Sigmoid colon (tissue), 7 donors: ENCODE measurements at places on chromosomes 16 and 17. TPM values are rescaled to one million over a fixed set of nuclear protein-coding genes. Genes with fewer than 3 reads are reported as not detected.
A peak's percentile ranks its signal among the peaks of the same experiment; 100 is the strongest.

The SYCE1L gene
- total RNA-seq = 2.1 TPM

GRCh38 chr17:63475491-63476412, 1.1 kb upstream of the ACE start:
- no peak for DNase-seq

DNA sequence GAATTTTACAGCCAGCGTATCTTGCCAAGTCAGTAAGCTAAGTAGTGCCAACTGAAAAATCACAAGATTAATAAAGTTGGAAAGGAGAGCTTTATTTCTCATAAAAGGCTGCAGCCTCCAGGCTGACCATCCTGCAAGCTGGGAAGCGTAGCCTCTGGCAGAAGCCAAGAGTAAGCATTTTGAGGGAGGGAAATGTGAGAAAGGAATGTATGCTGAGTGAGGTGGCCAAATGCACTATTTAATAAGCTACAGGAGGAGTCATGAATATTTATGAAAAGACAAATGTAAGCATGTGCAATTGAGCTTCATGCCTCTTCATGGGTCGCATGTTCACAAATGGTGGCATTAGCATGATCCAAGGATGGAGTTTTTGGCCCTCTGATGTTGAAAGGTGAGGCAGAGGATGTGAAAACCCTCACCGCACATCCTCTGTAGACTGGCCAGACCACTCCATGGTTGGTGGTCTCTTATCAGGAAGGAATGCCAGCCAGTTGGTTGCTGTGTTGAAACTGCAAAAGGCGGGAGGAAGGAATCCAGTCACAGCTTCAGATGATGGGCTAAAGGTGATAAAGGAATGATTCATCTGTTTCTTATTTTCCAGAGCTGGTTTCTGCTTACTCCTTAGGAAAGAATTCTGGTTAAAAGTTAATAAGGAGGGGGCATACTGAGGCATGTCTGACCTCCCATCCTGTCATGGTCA, 9.2 kb downstream of the KRT33B start:
- DNase-seq = no peak

GRCh38 chr17:33498069-33498468, 205.0 kb upstream of the ASIC2 start:
- no peak for DNase-seq

- DNase-seq = no peak
These were observed 13.1 kb downstream of the MPO start for GRCh38 chr17:58267347-58268324.

The PPP1R27 gene
- not detected for total RNA-seq

DNA sequence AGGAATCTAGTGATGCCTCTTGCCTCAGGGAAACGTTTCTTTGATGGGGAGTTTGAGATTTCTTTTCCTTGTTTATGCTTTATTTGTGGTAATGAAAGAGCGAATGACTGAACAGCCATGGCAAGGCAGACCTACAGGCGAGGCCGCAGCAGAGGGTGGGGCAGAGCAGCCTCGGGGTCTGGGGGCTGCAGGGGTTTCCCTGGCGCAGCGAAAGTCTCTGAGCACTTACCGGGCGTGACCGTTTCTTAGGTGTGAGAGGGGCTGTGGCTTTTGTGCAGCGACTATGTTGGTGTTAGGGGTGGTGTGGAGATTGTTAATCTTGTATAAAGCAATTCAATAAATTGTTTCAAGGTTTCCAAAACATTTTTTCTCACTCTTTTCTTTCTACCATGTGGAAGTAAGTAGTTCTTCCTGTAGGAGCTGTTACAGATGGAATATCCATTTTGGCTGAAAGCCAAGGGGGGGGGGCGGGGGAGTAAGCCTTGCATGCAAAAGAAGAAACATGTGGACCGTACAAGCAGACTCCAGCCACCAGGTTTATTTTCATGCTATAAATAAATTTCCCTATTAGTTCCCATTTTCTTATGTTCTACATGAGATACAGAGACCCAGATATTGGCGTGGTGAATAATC, 34.8 kb downstream of the UBN1 start:
- DNase-seq = no peak

DNA sequence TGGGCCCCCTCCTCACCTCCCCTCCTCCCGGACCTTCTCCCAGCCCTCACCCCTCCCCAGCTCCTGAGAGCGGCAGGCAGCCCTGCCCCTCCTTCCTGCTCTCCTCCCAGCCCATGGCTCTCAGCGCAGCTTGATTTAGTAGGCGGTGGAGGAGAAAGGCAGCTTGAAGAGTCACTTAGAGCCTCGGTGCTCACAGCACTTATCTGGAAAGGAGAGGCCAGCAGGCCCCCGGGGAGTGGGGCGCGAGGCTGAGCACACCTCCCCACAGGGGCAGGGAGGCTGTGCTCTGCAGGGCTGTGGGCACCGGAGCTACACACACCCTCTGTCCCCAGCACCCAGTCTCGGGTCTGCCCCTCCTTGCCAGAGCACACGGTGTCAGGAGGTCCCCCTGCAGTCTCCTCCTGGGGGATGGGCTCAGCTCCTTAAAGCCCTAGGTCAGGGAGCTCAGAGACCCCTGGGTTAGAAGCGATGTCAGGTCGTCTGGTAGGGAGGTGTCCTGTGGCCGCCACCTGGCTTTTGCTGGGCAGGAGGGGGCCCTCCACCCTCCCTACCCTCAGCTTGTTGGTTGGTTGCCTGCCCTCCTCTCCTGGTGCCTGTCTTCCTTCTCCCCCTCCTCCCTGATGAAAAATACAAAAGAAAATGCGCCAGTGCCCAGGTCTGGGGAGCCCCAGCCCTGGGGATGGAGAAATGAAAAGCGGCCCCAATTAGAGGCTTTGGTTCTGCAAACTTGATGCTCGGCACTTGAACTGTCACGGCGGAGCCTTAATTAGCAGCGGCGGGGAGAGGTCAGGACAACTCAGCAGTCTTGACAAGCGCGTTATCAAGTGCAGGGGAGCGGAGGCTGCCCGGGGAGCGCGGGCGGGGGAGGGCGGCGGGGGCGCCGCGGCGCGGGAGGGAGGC, 151.1 kb upstream of the GSE1 start:
- DNase-seq = peak; percentile 82

DNA sequence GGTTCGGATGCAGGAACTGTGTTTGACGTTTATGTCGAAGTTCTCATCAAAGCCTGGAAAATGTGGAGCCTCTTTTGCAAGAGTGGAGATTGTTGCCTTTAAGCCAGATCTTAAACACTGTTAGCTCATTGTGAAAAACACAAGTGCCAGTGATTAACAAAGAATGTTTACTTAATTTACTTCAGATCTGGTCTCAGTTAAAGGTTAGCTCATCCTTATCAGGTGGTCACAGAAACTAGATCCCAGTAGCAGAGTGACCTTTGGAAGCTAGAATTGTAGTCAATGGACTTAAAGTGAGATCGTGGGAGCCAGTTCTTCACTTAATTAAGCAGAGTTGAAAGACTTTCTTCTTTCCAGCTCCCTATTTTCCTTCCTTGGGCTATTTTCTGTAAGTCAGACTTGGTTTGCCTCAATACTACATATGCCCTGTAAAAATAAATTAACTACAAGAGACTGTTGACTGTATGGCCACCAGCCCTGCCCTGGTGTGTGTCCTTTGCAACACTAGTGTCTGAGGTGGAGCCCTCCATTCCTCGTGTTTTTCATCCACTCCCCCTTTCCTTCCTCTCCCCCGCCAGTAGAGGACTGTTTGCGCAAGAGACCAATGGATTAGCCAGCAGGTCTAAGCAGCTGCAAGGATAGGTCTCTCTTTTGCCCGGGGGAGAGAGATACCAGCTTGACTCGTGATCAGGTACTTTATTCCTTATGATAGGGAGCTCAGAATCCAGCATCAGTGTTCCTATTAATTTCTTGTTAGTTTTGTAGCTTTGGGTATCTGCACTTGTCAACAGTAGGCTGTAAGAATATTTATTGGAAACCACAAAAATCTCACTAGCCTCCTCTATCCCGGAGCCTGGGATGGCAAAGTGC, 20.2 kb downstream of the FBXO39 start:
- DNase-seq = no peak

DNA sequence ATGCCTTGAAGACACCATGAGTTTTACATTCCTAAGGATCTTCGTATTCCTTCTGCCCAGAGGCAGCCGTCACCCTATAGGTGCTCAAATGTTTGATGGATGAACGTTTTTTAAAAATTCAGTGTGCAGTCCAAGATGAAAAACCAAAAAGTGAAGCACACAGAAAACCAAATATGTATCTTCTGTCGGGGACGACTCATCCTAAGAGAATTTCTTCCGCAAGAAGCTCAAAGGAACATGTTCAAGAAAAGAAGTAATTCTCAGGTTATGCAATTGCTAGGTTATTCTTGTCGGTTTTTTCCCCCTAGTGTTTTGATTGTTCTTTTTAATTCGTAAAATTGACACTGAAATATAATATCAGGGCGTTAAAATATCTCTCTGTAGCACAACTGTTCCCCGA, 1.4 kb downstream of the CENPV start:
- no peak for DNase-seq

- DNase-seq = peak; percentile 70
These were observed 1.1 kb upstream of the USP32 start for GRCh38 chr17:60392845-60393702.
